ENCODE measurements at places on chromosomes 4 and X.

- DNase-seq, result peak; percentile 76
Measured at GRCh38 chrX:20442597-20442996, 175.9 kb upstream of the RPS6KA3 start.

GRCh38 chr4:189060104-189060503 is 880.6 kb upstream of the FRG1 start:
- no peak for DNase-seq

- DNase-seq, result no peak
Measured at GRCh38 chr4:110224142-110224541, 25.7 kb upstream of the ELOVL6 start.

DNA sequence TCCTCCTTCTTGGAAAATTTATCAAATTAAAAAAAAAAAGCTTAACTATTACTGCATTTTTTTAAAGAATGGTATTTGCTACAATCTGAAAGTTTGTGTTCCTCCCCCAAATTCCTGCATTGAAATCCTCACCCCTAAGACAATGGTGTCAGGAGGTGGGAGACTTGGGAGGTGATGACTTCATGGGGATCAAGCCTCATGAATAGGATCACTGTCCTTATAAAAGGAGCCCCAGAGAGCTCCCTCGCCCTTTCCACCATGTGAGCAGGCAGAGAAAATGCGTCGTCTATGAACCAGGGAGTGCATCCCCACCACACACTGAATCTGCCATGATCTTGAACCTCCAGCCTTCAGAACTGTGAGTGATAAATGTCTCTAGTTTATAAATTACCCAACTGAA is 38.0 kb downstream of the DHRSX start:
- DNase-seq, result no peak

GRCh38 chrX:133434197-133434820 is 19.0 kb upstream of the GPC4 start:
- DNase-seq, result no peak

DNA sequence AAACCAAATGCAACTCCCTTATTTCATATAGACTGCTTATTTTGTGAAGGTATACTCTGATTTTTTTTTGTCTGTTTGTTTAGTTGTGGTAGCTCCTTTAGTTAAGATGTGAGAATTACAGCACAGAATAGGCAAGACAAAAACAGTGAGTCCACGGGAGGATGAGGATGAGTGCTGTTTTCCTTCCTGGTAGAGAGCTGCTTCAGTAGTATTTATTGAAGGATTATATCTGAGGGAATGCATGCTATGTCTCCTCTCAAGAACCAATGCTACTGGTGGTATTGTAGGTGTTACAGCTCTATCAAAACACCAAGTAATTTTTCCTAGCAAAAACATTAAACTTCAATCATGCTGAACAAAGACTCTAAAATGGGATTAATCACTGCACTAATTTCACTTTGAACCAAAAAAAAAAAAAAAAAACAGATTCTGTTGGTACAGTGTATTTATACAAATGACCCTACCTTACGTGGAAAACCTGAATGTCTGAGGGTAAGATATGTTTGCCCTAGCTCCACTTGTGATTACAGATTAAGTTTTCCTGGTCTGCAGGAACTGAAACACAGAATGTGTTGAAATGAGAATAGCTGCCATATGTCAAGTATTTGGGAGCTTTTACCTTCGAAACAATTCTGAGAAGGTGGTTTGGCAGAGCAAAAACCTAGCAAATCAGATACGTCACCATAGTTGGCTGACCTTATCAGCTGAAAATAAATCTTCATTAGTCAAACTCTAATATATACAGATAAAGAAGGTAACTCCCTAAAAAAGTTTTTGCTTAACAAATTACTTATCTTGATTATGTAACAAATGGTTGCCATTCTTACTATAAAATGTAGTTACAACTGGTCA is 40.3 kb downstream of the PPP3CA start:
- no peak for DNase-seq

GRCh38 chr4:123545667-123546572 is 149.3 kb downstream of the SPRY1 start:
- DNase-seq, result no peak

GRCh38 chr4:60911127-60911526 is 289.0 kb upstream of the ADGRL3 start:
- no peak for DNase-seq

GRCh38 chr4:110165382-110166286 is 32.8 kb downstream of the ELOVL6 start:
- peak; percentile 83 for DNase-seq

GRCh38 chr4:139773560-139774318 is 108.1 kb downstream of the MGST2 start:
- no peak for DNase-seq

- DNase-seq, result no peak
Measured at GRCh38 chr4:102318526-102318925, 26.8 kb downstream of the SLC39A8 start.

GRCh38 chr4:4333265-4333706 is 43.2 kb downstream of the ZBTB49 start:
- peak; percentile 84 for DNase-seq

DNA sequence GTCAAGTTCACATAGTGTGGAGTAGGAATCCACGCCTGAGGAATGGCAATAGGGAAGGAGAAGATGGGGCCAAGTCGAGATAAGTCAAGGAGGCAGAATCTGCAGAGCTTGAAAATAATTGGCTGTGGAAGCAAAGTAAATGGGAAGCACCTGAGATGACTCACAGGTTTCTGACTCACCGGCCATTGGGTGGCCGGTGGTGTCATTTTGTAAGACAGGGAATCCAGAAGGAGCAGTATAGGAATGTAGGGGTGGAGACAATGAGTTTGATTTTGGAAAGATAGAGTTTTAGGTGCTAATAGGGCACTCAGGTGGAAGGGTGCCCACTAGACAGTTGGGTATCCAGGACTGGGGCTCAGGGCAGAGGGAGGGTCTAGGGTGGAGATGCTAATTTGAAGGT is 201.0 kb upstream of the MAMLD1 start:
- DNase-seq, result no peak

- no peak for DNase-seq
Measured at GRCh38 chrX:143664302-143664701, 28.4 kb upstream of the SLITRK4 start.
